ENCODE measurements at places on chromosomes 5 and 9.

GRCh38 chr9:88373045-88373444, 15.2 kb upstream of the SPIN1 start:
- no peak for DNase-seq

- DNase-seq = no peak
Measured at GRCh38 chr5:178236679-178237078, 4.1 kb upstream of the PHYKPL start.

GRCh38 chr5:14735944-14736343, 71.4 kb downstream of the OTULIN start:
- no peak for DNase-seq

DNA sequence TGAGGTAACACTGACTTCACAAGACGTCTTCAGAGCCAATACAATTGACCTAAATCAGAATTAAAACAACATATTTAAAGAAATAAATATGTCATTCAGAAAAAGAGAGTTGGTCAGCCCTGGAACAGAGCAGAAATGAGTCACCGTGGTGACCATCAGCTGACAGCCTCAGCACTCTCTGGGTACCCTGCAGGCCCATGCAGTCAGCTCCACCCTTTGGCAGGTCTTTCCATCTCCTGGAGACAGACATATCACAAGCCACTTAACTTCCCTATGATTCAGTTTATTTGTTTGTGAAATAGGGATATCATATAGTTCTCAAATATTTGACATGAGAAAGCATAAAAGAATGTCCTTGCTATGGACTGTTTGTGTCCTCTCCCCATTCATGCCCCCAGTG, 151.6 kb upstream of the MEF2C start:
- DNase-seq = no peak

GRCh38 chr5:1401536-1402138, 43.6 kb downstream of the SLC6A3 start:
- no peak for DNase-seq

DNA sequence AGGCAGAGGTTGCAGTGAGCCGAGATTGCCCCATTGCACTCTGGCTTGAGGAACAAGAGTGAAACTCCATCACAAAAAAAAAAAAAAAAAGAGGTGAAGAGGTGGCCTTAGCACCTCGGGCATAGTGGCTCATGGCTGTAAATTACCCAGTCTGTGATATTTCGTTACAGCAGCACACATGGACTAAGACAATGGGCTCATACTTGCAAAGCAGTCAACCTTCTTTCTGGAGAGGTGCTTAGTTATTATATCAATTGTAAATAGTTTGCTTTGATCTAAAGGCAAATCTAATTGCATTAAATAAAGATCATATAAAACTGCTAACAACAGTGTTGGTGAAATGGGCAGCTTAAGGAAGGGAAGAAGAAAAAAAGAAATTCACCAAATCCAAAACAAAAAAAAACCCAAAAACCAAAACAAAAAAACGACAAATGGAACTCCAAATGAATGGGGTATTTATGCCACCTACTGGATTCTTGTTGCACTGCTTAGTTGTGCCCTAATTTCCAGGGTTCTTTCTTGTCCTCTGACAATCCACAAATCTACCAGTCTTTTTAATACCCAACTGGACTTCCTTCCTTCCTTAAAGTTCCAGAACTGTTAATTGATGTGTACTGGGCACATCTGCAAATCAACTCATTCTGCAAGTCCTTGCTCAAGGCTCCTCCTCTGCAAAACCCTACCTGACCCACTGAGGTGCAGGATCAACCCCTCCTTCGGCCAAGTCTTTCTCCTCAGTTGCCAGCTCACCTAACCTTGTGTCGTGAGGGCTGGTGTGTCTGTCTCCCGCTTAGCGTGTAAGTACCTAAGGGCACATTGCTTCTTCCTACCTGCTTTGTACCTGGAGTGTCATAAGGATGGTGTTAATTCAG, 35.0 kb upstream of the DMRT1 start:
- no peak for DNase-seq

GRCh38 chr9:129624947-129625346, 1.0 kb upstream of the NTMT1 start:
- no peak for DNase-seq

DNA sequence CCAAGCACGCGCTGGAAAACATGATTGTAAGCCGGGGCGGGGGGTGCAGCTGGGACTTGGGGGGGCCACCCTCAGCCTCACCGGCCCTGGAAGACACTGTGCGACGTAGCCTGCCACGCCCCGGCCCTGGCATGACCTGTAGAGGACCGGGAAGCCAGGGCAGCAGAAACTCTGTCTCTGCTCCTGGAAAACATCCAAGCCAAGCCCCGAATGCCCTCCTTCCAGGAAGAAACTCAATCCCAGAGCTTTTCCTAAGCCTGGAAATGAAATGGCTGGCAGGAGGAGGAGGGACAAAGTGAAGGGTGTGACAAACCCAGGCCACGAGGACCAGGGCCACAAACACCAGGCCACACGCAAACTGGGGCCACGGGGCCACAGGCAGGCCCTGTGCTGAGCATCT, 55.4 kb downstream of the KCNT1 start:
- no peak for DNase-seq

DNA sequence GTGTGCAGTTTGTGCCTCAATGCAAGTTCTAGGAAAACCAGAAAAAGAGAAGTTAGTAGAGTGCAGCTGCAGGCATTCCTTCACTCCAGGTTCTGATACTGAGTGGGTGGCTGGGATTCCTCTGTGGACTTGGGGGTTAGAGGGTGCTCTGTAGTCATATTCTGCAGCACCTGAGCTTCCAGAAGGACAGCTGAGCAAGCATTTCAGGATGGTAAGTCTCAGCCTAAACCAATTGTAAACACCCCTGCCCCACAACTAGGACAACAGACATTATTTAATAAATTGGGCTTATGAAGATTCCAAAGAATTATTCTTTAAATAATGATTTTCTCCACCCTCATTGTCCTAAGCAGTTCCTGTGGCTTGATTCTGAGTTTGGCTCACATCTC, 9.1 kb downstream of the FAXDC2 start:
- DNase-seq = no peak

- no peak for DNase-seq
Measured at GRCh38 chr9:2765250-2765880, 48.1 kb downstream of the KCNV2 start.

- DNase-seq = peak; percentile 32
Measured at GRCh38 chr5:100902440-100903038, 543 bp downstream of the ST8SIA4 start.

GRCh38 chr5:145737578-145737977, 97.6 kb downstream of the PRELID2 start:
- DNase-seq = no peak

DNA sequence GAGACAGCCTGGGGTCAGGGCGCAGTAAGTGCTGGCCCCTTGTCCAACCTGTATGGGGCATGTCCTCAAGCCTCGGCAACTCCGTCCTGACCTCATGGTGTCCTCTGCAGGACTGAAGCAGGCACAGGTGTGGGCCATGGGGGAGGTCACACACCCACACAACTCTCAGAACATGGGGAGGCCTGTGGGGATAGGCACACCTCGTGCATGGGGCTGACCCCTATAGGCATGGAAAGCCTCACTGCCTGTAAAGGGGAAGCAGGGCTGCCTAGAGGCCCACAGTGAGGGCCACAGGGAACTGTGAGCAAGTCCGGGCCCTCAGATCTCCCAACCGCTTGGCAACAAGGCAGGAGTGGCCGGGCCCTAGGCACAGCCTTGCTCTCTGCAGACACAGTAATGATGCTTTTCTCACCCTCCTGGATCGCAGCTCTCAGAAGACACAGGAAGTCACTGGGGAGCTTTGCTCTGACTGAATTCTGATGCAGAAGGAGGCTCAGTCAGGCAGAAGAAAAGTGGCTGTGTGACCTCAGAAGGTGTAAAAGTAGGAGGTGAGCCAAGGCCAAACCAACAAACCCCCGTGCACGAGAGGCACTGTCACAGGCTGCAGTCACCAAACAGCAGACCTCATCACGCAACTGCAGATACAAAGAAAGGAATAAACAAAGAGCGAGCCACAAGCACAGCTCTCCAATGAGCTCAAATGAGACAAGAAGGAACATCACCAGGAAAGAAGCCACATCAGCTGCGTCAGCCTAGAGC, 5.4 kb downstream of the IPPK start:
- peak; percentile 29 for DNase-seq

GRCh38 chr9:87497604-87498045, at the start of gene DAPK1:
DAPK1 (plus strand) TSS chr9:87497867; CDS start chr9:87499078, 1,211 bp downstream.
- no peak for DNase-seq

- DNase-seq = peak; percentile 25
Measured at GRCh38 chr9:35954942-35955546, 2.9 kb downstream of the OR2S2 start.

- no peak for DNase-seq
Measured at GRCh38 chr5:14041528-14042192, 97.2 kb upstream of the DNAH5 start.

- no peak for DNase-seq
Measured at GRCh38 chr5:83475391-83475863, 3.9 kb downstream of the VCAN start.

GRCh38 chr5:170132269-170132975, 26.7 kb downstream of the FOXI1 start:
- no peak for DNase-seq

- DNase-seq = no peak
Measured at GRCh38 chr9:16245756-16246440, 624.6 kb downstream of the BNC2 start.

DNA sequence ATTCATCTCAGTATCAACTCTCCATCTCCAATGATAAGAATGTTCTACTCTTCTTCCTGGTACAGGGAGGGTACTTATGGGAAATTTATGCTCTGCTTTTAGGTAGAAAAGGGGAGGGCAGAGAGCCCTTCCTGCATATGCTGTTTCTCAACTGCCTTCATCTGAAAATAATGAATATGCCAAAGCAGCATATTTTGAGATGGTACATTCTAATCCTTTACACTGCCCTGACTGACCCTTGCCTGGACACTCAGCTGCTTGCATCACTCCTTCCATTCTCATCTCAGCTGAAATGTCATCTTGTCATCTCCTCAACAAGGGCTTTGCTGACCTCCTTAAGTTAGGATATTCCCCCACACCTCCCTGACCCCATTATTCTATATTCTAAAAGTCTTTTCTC, 68.5 kb downstream of the ALDH7A1 start:
- DNase-seq = no peak

DNA sequence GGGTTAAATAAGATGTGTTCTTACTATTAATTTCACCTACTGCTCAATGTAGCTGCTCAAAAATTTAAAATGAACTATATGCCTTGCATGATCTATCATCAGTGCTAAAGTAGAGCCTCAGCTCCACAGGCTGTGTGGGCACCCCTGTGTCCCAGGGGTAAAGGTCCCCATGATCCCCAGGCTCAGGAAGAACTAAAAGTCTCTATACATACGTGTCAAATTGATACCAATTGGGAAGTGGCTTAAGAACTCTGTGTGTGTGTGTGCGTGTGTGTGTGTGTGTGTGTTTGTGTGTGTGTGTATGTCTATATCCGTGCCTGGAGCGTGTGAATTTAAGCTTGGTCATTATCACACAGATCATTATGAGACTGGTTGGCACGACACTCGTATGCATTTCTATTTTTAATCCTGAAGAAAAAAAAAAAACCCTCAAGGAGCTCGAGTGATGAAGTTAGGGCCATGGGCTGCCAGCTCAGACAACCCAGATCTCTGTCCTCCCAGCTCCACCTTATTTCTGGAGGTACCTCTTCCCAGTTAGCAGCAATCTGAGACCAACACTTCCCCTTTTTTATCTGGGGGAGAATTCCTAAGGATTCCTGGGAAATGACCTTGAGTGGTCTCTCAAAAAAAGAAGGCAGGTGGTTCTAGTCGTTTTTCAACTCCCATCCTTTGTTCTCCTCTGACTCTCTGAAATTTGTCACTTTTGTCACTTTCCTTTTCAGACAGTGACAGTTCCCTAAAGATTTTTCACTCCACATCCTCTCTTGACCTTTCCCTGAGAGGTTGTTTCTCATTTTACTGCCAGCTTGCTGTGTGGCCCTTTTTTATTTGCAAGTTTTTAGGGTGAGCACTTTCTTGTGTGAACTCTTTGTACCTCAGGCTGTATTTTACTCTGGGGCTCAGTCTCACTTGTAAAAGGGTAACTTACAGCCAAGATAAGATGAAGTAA, 45.7 kb upstream of the CTXN3 start:
- DNase-seq = no peak

DNA sequence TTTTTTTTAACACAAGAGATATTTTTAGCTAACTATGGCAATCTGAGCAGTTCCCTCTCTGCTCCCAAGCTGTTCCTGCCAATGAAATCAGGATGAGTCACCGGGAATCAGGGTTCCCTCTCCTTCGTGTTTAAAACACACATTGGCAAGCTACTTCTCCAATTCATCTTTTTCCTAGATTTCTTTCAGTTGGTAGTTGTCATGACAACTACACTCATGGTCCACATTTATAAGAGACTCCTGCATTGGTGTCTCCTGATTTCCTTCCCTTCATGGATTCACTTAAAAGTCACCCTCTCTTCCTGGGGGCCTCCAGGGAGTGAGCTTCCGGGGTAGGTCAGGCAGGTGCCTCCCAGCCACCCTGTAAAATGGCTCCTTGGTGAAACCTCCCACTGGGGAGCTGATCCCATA, 72.3 kb upstream of the NIPAL4 start:
- DNase-seq = no peak

GRCh38 chr5:157990583-157991181, 131.7 kb upstream of the CLINT1 start:
- no peak for DNase-seq

GRCh38 chr9:100086097-100086635, 12.6 kb downstream of the ERP44 start:
- no peak for DNase-seq

- no peak for DNase-seq
Measured at GRCh38 chr5:91357806-91358205, 25.3 kb downstream of the ARRDC3 start.

Measured in activated T-helper 1 cell treated with anti-CD3 and anti-CD28 coated beads, Interleukin-12 subunit alpha, Interleukin-12 subunit beta, Interleukin-2, Interleukin-4 antibody, amounts not matched to agents 30 ng/mL and 10 ng/mL and 1 ng/mL, durations not matched to agents 14 hours and 24 hours and 36 hours (primary cell).